Ovary (tissue), 10 donors: ENCODE measurements at places on chromosomes 5 and 9. TPM values are rescaled to one million over a fixed set of nuclear protein-coding genes. Genes with fewer than 3 reads are reported as not detected.

DNA sequence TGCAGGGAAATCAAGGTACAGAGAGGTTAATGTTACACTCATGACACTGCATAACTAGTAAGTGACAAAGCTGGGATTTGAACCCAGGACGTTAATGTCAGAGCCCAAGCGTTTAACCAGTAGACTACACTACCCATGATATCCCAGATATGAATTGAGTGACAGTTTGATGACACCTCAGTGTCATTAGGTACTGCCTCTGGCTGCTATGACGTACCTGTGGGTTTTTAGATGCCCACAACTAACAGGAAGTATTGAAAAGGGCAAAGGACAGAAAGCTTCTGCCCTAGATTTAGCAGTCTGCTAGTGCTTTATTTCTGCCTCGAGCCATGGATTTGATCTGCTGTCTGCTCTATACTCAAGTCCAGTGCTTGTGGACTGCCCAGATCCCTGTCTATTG lies 56.2 kb downstream of the GLRA1 start:
- no peak for DNase-seq

DNA sequence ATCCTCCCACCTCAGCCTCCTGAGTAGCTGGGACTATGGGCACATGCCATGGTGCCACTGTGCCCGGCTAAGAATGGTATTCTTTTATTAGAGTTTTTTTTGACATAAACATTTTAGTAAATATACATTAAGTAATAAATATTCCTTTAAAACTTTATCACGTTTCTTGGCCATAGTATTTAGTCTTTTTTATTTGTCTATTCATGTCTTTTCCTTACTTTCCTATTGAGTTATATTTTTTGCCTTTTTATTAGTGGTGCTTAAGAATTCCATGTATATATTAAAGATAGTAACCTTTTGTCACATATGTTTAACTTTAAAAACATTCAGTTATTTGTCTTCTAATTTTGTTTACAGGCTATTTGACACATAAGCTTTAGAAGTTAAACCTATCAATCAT lies 73.4 kb downstream of the MARCHF3 start:
- no peak for DNase-seq

DNA sequence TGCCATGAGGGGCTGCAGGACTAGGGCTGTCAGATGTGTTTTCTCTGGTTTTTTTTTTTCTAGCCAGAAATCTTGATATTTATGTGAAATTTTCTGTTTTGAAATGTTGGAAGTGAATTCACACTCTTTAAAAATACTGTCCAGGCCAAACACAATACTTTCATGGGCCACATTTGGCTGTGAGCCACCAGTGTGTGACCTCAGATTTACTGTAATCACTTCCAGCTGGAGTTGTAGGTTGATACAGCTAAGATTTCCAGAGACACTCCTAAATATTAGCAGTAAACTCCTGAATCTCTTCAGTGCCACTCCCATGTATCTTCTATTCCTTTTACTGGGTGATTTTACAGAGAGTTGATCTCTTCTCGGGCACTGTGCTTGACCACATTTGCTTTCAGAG lies 92.2 kb upstream of the CKMT2 start:
- DNase-seq, result no peak

- no peak for DNase-seq
These were observed 115.9 kb downstream of the ADAMTS2 start for GRCh38 chr5:179229331-179229831.

DNA sequence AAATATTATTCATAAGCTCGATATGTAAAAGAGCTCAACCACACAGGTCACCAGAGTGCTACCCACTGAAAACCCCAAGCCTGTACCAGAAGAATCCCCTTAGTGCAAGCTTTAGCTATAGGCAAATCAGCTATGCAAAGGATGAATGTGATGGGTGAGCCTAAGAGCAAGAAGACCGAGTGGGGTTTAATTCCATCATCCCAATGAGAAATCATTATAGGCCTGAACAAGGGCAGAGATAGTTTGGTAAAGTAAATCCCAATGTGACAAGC lies 21.8 kb downstream of the ELOVL7 start:
- no peak for DNase-seq

DNA sequence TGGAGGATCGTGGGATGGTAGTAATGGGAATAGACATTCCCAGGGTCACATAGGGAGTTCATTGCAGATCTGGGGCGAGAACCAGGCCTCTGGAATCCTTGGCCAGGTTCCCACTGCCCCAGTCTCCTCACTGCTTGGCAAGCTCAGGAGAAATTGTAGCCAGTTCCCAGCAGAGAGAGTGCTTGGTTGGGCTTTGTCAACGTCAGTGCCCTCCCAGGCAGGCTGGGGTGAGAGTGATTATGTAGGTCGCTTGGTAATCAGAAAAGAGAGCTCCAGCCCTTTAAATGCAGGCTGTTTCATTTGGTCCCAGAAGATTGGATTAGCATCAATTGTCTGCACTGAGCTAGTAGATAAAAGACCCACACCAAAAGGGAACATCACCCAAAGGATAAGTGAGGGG lies 51.8 kb upstream of the GALNT10 start:
- no peak for DNase-seq

- peak; percentile 78 for DNase-seq
These were observed 23.4 kb downstream of the SARDH start for GRCh38 chr9:133714606-133715294.

GRCh38 chr5:120538644-120539043 lies 74.5 kb downstream of the PRR16 start:
- no peak for DNase-seq

GRCh38 chr5:31887556-31887955 lies 248.6 kb downstream of the PDZD2 start:
- no peak for DNase-seq

DNA sequence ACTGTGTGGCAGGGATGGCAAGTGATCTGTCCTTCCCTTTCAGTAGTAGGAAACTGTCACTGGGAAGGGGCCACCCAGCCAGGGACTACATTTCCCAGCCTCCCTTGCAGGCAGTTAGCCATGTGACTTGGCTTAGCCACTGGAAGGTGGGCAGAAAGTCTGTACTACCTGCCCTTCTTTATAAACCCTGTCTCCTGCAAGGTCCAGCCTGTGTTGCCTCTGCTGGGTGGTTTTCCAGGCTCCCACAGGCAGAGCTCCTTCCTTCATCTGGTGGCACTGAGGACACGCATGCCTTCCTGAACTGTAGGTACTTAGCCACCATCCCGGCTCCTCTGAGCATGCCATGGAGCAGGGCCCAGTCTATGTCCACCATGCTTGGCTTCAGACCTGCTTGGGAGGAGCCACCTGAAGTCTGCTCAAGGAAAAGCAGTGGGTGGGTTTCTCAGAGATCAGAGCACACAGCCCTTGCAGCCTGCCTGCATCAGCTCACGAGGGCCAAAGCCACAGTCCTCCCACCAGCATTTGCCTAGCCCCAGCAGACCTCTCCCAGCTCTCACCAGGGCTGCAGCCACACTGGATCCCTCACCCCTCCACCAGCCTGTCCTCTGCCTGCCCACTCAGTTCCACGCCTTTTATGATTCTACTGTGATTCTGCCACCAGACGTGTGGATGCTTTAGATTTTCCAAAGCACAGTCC lies 16.7 kb upstream of the SLC25A51 start:
- DNase-seq, result no peak

DNA sequence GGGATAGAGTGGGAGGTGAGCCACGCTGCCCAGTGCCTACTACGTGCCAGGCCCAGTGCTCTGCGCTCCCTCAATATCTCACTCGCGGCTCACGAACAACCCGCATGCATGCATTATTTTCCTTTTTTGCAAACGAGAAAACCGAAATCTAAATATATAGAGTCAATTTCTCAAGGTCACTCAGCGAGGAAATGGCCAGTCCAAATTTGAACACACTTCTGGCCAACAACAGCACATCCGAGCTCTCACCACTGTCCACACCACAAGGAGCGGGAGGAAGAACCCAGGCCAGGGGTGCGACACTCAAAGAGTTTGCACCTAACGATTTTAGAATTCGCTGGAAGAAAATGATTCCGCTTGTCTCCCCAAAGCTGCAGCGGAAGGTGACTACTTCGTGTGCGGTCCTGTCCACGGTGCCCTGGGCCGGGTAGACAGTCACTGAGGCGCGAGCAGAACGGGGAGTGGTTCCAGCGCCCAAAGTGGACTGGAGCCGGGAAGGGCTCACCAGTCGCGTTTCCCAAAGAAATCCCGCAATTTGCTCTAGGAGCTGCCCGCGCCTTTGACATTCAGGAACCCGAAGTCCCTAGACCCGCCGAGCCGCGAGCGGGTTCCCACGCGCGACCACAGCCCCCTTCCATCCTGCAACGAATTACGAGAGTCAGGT lies 1.1 kb upstream of the TLX3 start:
- no peak for DNase-seq

DNA sequence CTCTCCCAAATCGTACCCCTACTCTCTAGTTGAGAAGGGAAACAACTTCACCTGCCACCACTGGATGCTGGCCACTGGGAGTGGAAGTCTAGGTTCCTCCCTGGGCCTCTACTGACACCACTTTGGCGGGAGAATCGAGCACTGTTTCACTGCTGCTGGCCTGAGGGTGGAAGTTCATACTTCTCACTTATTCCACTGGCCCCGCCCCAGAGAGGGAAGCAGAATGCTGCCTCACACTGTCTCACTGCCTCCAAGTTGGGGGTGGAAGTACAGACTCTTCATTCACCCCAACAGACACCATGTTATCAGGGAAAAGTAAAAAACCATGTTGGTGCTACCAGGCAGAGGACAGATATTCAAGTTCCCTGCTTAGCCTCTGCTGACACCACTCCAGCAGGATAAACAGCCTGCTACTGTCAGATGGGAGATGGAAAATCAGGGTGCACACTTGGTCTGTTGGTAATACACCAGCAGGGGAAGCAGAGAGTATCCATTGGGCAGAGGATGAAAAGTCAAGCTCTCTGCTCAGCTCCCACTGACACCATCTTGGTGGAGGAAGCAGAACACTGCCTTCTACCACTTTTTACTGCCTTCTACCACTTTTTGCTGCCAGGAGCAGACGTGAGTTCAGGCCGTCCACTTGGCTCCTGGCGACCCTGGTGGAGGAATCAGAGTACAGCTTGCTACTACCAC lies 159.4 kb downstream of the SIL1 start:
- DNase-seq, result no peak

DNA sequence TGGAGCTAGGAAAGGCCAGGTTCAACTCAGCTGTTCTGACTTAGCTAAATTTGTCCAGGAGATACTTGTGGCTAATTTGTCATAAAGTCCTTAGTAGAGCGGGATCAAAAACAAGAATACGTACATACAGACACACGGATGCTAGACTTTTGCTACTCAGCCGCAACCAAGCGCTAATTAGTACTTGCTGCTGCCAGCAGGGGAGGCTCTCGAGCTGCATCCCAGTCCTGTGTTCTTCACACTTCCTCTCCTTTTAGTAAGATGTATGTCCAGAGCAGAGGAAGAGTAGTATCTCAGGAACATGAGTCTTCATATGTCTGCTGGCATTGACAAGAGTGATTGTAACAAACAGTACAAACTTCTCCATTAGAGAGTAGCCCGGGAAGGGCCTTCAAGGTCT lies 58.3 kb downstream of the CYFIP2 start:
- DNase-seq, result no peak

GRCh38 chr9:107566611-107567061 lies 77.1 kb upstream of the KLF4 start:
- no peak for DNase-seq

GRCh38 chr9:75890472-75891276 lies at the start of gene PCSK5:
Gene PCSK5, plus strand, starts transcription at chr9:75890673. Its CDS starts 509 bp downstream, at chr9:75891182.
- peak; percentile 95 for DNase-seq

DNA sequence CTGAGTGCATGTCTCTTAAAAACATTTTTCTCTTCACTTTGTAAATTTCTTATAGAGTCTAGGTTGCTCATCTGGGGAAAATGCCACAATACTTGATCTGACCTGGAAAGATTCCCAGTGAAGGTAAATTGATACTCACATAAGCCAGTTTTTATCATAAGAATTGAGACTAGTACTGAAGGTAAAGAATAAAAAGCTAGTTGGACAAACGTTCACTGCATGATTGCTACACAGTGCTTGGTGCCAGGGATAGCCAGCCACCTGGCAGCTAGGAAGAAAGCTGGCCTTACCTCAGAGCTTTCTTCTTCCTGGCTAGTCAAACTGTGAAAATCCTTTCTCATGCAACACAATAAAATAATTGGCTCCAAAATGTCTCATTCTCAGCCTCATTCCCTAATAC lies 77.1 kb downstream of the MUSK start:
- no peak for DNase-seq

GRCh38 chr5:125315306-125315705 lies 568.9 kb upstream of the ZNF608 start:
- DNase-seq, result no peak

DNA sequence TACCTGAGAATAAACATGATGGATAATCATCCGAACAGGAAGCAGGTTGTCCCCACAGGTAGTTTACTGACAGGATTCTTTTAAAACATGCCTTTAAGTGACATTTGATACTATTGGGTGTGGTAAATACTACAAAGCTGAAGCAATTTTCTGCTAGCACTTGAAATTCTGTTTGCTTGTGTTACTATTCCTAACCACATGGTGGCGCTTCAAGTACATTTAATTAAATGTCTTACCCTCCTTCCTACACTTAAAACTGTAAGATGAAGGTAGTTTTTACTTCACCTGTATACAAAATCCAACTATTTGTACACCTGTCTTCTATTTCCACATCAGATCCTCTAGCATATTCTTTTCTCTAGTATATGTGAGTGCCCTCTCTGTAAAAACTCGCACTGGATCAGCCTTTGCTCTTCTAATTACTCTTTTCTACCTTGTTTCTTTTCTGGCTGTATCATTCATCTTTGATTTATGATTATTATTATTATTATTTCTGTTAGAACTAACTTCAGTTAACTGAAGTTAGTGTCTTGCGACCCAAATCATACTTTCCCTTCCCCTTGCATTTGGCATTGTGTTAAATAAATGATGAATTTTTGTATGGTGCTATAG lies 18.4 kb downstream of the SLC25A46 start:
- DNase-seq, result no peak

DNA sequence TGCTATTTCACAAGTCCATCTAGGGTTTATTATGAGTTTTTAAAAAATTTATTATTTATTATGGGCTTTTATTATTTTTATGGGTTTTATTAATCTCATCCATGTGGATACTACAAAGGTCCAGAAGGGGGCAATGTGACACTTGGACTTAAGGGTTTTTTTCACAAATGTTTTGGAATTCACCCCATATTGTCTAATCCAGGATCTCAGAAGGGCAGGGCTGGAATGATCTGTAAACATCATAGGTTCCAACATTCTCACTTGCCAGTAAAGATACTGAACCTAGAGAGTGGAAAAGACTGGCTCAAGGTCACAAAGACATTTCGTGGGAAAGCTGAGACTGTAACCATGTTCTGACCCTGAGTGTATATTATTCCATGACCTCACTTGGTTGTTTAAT lies 35.6 kb downstream of the NIM1K start:
- DNase-seq, result no peak

- DNase-seq, result no peak
These were observed 21.3 kb downstream of the GALNT10 start for GRCh38 chr5:154211641-154212390.

Gene UNC5A
- total RNA-seq, result 0.23 TPM

Gene PCDH12
- 3.1 TPM for total RNA-seq

Gene NRARP
- total RNA-seq, result 1.3 TPM

Gene TERT
- not detected for total RNA-seq

Gene CRHBP
- total RNA-seq, result 0.57 TPM

Gene CDX1
- 0.66 TPM for total RNA-seq

Gene LCNL1
- total RNA-seq, result not detected

Gene PCDHGA10
- 5.0 TPM for total RNA-seq
